Stimulated activated CD4-positive, alpha-beta T cell treated with anti-CD3 and anti-CD28 coated beads, Interleukin-4, amount 100 ng/mL, for 1 hour (primary cell): ENCODE measurements at places on chromosomes 7 and 10.
A peak's percentile ranks its signal among the peaks of the same experiment; 100 is the strongest.

- no peak for DNase-seq
Observed at GRCh38 chr10:69649786-69650550, 19.9 kb downstream of the FAM241B start.

GRCh38 chr7:5296611-5297226 is 14.0 kb downstream of the SLC29A4 start:
- peak; percentile 65 for DNase-seq

GRCh38 chr10:11612021-11613001 is 861 bp upstream of the USP6NL start:
- DNase-seq: no peak

DNA sequence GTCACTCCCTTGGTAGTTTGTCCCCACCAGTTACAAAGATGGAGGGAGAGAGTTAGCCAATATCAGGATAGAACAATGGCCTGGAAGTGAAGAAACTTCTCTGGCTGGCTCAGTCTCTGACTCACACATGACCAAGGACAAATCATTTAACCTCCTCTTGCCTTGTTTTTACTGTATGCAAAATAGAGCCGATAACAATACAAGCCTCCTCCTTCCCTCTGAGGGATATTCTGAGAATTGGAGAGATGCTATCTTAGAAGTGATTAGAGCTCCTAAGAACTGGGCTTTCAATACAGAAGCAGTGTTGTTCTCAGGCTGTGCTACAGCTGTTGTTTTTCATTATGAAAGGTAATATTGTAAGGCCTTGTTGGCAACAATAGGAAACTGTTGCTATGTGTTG is 87.7 kb upstream of the EGR2 start:
- DNase-seq: no peak

DNA sequence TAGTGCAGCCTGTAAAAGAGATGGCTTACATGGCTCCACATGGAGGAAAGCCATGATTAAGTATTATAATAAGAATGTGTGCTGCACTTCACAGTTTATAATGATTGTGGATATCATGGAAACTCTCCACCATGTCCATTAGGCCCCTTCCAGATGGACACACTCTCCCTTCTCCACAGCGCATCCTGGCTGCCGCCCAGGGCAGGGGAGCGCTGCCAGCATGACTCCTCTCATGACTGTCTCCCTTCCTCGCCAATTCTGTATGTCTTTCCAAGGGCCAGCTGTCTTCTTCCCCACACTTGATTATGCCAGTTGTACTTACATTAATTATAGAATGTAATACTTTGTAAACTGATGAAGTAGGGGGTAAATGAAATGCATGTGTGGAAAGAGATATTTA is 259.3 kb upstream of the TMEM72 start:
- no peak for DNase-seq

DNA sequence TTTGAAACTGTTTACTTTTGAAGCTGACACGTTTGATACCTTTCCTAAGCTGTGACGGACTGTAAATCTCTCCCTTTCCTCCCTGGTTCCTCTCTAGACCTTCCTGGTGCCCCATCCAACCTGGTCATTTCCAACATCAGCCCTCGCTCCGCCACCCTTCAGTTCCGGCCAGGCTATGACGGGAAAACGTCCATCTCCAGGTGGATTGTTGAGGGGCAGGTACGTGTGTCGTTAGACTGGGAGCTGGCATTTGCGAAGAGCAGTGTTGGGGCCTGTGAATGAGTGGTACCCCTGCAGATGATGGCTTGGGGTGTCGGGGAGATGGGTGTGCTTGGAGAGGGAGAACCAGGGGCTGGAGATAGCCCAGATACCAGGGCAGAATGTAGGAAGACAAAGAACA is 602.7 kb upstream of the FOXK1 start:
- no peak for DNase-seq

DNA sequence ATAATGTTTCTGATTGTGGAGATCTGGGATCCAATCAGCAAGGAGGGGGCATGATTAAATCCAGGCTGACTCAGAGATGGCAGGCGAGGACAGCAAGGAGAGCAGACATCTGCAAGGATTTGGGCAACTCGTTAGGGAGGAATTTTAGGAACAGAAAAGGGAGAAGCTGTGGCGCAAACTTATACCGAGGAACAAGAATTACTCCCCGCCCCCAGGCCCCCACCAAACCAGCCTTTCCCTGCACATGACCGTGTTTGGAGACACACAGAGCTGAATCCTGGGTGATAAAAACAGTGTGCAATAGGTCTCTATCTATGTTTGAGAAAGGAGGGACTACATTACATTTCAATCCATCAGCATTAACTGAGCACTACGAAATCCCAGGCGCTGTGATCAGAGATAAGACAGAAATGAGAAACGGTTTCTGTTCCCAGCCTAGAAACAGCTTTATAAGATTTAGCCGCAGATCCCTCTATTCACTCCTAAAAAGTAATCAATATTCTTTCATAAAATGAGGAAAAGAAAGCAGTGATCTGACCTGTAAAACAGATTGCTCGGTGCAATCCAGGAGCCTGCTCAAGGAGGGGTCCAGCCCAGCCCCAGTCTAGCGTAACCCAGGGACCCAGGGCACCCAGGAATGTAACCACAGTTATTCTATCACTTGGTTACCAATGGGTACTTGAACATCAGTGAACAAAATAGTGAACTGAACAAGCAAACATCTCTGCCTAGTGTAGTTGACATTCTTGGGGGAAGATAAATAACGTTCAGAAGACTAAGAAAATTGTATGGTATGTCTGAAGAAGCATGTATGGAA is 37.2 kb upstream of the RAPGEF5 start:
- no peak for DNase-seq

DNA sequence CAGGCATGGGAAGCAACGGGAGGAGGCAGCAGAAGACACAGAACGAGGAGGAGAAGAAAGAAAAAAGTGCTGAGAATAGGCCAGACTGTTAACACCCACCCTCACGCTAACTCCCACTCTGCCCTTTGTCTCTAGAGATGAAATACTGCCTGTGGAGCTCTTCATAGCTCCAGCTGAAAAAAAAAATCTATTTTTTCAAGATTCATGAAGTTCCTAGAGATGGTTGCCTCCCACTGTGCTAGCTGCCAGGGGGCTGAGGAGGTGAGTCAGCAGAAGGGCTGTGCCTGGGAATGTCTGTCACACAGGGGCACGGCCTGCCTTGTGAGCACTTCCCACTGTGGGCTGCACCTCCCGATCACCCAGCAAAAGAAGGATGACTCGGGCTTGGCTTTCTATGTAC is 144.5 kb downstream of the RNF216 start:
- DNase-seq: no peak

GRCh38 chr10:72375585-72375984 is 20.9 kb upstream of the DNAJB12 start:
- no peak for DNase-seq

GRCh38 chr7:18831943-18832342 is 285.5 kb downstream of the TWIST1 start:
- DNase-seq: no peak

- no peak for DNase-seq
Observed at GRCh38 chr10:130207205-130207604, 71.0 kb downstream of the GLRX3 start.

GRCh38 chr7:116166156-116166555 is 44.2 kb upstream of the TES start:
- no peak for DNase-seq

GRCh38 chr10:33041783-33042437 is 83.9 kb upstream of the ITGB1 start:
- DNase-seq: no peak

DNA sequence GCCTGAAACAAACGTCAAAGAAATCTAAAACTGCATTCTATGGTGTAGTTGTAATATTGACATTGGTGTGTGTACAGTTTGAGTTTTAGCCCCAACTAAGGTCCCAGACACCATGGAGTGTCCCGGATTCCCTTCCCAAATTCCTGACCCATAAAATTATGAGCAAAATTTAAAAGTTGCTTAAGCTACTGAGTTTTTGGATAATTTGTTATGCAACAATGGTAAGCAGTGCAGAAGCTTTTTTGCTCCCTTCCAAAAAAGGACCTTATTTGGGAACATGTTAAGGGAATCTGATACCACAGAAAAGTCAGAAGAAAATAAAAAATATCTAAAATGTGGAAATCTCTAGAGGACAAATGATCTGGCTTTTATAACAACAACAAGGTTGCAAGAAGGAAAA is 63.3 kb upstream of the KMT2E start:
- DNase-seq: no peak

GRCh38 chr10:126147866-126148587 is 240.2 kb downstream of the ADAM12 start:
- no peak for DNase-seq

DNA sequence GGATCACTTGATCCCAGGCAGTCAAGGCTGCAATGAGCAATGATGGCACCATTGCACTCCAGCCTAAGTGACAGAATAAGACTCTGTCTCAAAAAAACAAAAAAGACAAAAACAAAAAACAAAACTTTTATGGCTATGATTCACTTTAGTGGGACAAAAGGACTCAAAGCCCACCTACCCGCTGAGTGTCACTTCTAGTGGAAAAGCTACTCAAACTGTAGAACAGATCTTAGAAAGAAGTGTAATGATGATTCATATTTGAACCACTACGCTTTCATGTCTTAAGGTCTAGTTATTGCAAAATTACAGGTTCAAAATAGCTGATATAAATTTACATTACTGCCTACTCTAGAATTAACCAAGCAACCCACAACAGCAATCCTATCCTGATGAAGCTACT is 47.1 kb upstream of the OTUD1 start:
- no peak for DNase-seq

DNA sequence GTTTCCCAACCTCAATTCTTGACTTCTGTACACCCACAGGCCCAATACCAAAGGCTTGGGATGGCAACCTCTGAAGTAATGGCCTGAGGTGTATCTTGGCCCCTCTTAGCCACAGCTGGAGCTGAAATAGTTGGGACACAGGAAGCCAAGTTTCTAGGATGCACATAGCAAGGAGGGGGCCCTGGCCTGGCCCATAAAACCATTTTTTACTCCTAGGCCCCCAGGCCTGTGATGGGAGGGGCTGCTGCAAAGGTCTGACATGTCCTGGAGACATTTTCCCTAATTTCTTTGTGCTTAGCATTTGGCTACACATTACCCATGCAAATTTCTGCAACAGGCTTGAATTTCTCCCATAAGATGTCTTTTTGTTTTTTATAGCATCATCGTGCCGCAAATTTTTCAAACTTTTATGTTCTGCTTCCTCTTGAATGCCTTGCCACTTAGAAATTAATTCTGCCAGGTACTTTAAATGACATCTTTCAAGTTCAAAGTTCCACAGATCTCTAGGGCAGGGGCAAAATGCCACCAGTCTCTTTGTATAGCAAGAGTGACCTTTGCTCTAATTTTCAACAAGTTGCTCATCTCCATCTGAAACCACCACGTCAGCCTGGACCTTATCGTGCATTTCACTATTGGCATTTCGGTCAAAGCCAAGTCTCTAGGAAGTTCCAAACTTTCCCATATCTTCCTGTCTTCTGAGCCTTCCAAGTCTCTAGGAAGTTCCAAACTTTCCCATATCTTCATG is 490.8 kb downstream of the IPMK start:
- DNase-seq: no peak

- DNase-seq: no peak
Observed at GRCh38 chr10:125085258-125086054, 74.9 kb downstream of the CTBP2 start.

DNA sequence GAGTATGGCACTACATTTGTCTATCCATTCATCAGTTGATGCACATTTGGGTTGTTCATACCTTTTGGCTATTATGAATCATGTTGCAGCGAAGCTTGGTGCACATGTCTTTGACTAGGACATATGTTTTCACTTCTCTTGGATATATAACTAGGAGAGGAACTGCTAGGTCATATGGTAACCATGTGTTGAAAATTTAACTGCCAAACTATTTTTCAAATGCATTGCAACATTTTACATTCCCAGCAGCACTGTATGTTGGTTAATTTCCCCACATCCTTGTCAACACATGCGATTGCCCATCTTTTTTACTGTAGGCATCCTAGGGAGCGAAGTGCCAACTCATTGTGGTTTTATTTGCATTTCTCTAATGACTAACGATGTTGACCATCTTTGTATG is 183.4 kb downstream of the PRKCQ start:
- no peak for DNase-seq

DNA sequence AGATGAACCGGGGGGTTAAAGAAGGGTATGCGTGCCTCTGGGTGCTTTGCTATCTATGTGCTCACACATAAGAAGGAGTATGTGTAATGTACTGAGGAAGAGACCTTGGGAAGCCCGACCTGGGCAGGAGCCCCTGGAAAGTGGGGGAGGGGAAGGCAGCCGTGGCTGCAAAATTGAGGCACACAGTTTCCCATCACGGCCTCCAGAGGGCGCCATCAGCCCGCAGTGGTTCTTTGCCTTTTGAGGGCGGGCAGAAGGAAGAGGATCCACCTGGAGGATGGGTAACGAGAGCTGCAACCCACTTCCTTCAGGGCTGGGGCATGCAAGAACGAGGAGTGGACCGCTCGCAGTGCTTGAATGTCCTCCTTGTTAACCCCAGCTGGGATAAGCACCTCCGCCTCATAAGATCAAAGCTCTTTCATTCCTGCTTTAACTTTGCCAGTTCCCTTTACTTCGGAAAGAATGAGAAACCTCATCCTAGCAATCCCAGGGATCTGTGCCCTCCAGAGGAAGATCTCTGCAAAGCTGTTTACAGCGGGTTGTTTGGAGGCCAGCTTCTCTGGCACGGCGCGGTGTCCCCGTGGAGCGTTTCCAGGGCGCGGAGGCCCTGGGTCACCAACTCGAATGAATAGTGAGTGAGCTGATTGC is 77.9 kb downstream of the PCGF5 start:
- DNase-seq: peak; percentile 77

DNA sequence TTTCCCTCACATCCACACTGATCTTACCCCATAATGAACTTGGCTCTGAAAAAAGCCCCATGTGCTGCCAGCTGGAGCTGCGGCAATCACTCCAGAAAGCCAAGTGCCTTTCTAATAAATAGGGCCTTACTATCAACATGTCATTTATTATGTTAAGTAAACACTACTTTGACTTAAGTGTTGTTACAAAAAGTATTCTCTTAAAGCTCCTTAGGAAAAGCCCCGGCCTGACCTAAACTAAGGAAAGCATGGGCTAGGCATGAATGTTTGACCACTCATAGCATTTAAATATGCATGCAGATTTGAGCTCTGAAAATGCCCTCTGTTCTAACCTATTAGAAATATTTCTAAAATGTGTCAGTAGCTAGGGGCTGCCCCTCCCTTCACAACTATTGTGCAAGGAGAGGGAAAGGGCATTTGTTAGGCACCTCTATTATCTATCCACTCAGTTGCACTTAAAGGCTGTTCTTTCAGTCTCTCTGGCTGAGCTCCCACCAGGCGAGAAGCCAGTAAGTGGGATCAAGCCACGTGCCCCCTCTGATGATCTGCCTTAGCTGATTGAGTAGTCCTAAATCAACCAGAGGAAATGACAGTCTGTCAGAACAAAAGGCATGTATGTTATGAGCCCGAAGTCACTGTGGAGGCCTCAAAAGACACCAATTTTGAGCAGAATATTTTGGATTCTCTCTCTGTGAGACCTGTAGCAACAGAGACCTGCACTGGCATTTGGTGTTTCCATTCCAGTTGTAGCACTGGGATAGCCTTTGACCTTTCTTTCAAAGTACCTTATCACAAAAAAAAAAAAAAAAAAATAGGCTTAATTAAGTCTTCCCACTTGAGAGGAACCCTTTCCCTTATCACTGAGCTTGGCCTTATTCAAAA is 77.1 kb downstream of the ITGB8 start:
- DNase-seq: no peak
